ENCODE measurements at places on chromosomes 3 and 15.

GRCh38 chr3:136390574-136390973 lies 140.4 kb downstream of the PCCB start:
- no peak for DNase-seq

DNA sequence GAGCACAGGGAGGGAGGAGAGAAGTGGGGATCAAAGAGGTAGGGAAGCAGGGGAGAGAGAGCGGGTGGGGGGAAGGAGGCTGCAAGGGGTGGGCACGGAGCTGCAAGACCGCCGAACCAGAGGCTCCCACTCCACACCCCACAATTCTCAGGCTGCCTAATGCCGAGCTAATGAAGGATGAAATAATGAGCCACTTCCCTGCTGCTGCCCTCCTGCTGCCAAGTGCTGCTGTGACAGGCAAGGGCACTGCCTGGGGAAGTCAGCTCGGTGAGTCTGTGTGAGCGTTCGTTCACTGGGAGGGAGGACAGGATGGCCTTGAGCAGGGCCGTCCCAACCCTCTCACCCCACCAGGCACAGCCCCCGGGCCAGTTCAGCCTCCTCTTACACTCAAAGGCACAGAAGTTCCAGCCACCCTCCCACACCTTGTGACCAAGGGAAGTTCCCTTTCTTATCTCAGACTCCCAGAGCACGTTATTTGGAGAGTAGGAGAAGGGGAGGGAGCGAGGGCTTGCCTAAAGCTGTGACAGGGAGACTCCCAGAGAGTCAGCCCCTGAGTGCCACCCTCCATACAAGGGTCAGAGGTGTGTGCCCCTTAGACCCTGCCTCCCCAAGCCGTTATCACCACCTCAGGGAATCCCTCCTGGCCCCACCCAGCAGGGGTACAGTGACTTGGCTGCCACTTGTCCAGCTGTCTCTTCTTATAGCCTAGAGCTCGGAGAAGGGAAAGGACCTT lies 12.4 kb downstream of the GLYCTK start:
- peak; percentile 43 for DNase-seq

DNA sequence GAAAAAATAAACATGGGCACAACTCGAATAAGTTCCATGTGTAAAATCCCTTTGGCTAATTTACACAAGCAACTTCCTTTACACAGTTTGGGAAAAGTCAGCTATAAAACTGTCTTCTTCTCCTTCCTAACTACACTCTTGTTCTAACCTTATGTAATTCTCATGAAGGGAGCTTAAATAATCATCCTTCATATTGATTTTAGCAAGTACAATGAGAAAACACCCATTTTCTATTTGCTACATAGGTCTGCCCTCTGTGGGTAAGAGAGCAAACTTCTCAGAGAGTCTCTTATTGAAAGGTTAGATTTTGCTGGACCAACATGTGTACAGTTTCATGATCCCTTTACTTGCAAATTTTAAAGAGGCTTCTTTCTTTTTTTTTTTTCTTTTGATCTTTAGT lies 398.5 kb downstream of the ROBO1 start:
- no peak for DNase-seq

DNA sequence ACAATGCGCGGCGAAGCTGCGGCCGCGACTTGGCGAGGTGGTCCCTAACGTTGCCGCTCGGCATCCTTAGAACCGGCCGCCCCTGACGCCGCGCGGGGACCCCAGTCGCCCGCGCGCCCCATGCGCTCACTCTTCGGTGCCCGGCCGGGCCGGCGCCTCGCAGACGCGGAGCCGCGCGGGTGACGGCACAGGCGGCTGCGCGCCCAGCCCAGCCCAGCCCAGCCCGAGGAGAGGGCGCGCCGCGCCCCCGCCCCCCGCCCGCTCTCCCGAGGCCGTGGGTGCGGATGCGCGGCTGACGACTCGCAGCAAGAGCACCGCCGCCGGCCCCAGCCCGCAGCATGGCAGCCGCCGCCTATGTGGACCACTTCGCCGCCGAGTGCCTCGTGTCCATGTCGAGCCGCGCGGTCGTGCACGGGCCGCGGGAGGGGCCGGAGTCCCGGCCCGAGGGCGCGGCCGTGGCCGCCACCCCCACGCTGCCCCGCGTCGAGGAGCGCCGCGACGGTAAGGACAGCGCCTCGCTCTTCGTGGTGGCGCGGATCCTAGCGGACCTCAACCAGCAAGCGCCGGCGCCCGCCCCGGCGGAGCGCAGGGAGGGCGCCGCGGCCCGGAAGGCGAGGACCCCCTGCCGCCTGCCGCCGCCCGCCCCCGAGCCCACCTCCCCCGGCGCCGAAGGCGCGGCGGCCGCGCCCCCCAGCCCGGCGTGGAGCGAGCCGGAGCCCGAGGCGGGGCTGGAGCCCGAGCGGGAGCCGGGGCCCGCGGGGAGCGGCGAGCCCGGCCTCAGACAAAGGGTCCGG lies 437 bp downstream of the KLF13 start:
- peak; percentile 66 for DNase-seq

- DNase-seq, result no peak
Observed at GRCh38 chr3:64220161-64220914, 4.9 kb downstream of the PRICKLE2 start.

DNA sequence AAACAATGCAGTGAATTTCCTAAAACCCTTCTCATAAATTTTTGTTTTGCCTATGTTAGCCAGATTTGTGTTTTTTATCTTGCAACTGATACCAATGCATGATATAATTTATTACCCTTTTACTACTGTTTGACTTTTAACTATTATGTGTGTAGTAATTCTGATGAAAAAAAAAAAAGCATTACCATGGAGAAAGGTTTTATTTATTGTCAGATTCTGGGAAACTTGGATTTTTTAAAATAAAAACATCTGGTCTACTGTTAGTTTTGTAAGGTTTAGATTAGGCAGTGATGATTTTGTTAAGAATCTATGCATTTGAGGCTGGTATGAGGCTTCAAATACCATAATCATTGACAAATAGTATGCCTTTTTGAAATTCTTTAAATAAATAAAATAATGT lies 470.4 kb upstream of the ROBO1 start:
- no peak for DNase-seq

DNA sequence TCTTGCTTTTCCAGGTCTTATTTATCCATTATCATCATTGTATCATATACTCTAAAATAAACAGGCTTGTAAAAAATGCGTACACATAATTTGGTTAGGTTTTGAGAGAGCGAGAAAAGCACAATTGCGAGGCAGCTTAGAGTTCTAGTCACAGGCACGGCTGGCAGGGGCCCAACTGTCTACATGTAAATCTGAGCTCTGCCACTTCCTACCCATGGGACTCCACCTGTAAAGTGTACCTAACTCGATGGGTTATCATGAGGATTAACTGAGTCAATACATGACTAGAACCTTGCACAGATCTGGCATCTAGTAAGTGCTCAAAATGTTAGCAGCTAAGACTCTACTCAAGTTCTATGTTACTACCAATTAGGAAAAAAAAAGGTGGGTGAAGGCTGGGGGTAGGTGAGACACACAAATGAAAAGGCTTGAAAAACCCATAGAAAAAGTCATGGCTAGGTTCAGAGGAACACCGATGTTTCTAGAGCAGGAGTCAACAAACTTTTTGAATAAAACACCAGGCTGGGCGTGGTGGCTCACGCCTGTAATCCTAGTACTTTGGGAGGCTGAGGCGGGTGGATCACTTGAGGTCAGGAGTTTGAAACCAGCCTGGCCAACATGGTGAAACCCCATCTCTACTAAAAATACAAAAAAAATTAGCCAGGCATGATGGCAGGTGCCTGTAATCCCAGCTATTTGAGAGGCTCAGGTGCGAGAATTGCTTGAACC lies 36.2 kb downstream of the GLB1 start:
- DNase-seq, result no peak

- DNase-seq, result no peak
Observed at GRCh38 chr15:29071882-29072273, 186.1 kb downstream of the APBA2 start.

GRCh38 chr3:170274641-170275040 lies 52.4 kb downstream of the PRKCI start:
- no peak for DNase-seq

GRCh38 chr3:46375218-46375617 lies 4.5 kb downstream of the CCR5 start:
- no peak for DNase-seq

DNA sequence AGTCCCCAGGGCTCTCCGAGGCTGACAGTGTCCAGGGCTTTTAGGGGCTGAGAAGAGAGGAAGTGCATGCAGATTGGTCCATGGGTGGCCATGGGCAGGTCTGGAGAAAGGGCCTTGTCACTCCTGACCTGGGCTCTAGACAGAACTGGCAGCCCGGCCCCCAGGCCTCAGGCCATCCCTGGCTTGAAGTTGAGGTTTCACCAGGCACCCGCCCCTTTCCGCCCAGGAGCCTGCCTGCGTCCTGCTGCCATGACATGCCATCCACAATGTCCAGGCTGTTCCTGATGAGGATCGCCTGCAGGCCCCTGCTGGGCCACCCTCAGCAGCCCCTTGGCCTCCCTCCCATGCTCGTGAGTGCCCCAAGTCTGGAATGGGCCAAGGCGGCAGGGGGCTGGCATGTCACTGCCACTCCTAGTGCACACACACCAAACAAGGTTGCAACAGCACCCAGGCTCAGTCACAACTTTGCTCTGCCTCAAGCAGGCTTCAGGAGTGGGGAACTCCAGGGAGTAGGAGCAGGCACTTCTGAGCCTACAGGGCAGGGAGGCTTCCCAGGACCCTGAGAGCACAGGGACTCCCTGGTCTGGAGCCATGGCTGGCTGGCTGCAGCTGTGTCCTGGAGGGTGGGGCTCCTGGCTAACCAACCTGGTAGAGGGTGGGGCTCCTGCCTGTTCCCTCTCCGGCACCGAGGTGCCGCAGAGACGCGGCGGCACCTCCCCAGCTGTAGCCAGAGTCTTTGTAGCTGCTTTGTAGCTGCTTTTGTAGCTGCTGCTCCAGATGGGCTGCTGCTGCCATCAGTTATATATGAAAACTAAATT lies 1457.1 kb upstream of the GBE1 start:
- no peak for DNase-seq

DNA sequence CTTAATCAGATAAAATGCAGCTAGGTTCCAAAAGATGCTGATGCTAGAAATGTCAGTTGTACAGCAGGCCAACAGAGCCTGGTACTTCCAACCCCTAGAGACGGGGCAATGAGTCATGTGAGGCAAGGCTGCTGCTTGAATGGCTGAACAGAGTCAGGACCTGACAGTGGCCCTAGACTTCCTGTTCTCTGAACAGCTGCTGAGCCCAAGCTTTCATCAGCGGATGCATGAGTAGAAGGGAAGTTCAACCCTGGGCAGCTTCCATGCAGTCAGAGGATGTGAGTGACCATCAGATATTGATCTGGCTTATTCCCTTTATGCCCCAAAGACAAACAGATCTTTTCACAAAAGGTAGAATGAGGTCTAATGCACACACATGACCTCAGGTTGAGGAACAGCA lies 282.9 kb upstream of the COL8A1 start:
- no peak for DNase-seq

DNA sequence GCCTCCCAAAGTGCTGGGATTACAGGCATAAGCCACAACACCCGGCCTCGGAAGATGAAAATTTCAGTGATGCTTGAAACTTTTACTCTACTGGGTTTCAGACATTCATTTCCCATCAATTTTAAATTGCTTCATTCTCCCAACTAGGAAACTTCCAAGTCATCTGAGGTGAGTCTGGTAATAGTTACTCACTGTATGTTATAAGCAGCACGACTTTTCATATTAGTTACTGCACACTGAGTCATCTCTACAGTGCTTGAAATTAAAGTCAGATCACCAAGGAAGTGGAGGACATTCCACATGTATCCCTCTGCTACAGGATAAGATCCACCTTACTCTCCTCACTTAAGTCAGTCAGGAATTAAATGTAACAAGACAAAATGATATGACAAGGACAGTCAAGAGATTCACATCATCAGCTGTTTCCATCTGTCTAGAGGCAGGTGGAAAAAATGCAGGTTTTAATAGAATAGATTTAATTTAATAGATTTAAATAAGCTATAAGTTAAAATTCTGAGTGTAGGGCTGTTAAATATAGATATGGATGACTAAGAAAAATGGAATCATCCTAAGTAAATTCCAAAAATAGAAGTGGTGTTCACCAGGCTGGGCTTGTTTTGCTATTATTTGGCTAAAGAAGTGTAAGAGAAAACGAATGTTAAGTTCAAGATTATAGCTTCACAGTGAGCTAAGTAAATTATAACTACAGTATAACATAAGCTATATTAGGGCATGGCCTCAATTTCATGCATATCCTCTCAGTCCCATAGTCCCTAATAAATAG lies 104.4 kb downstream of the TMCO5A start:
- DNase-seq, result no peak

- DNase-seq, result no peak
Observed at GRCh38 chr15:45759936-45760335, 125.1 kb downstream of the SQOR start.

DNA sequence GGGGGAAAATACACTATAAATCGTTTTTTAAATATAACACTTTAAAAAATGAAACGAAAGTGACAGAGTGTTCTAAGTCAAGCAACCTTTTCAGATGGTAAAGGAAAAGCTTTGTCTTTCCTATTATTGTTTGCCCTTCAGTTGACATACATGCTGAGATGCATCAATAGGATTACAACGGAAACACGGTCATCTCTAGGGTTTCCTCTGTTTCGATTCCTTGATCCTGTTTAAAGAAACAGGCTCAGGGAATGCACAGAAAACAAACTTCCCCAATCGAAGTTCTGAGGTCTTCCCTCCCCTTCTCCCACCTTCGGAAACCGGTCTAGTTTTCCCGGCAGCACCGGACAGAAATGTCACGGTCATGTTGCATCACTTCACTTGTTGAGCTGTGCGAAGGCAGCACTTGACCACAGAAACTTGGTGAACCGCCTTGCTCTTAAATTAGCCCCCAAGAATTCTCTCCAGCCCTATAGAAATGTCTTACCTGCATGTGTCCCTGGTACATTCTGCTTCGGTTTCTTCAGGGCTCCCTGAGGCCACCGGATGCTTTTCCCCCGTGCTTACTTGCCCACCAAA lies 556 bp downstream of the PEX5L start:
- no peak for DNase-seq

- DNase-seq, result no peak
Observed at GRCh38 chr3:99012051-99012450, 110.6 kb upstream of the DCBLD2 start.

GRCh38 chr3:52321481-52321880 lies 5.4 kb downstream of the DNAH1 start:
- no peak for DNase-seq

DNA sequence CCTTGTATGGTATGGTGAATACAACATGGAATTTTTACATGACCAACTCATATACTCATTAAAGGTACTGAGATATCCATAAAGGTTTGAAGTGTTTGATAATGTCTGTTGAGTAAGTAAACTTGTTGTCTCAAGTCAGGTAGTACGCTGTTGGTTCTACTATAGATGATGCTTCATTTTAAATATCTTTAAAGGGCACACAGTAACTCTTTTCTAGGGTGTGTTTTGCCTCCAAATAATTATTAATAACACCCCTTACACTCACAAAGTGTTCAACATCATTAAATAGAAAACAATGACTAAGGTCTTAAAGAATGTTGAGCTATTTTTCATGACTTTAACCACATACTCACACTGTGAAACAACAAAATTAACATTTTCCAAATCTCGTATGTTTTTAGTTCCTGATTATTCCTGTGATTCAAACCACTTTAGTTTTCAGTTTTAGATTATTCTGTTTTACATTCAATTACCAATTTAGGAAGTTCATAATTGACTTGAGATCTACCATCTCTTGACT lies 220.0 kb upstream of the NANOGP8 start:
- DNase-seq, result no peak
